Aorta (tissue), 5 donors: ENCODE measurements at places on chromosomes 7 and 10. TPM values are rescaled to one million over a fixed set of nuclear protein-coding genes. Genes with fewer than 3 reads are reported as not detected.
A peak's percentile ranks its signal among the peaks of the same experiment; 100 is the strongest.

The LIPF gene
- total RNA-seq, result not detected

The PAX2 gene
- not detected for total RNA-seq

The OR13A1 gene
- not detected for total RNA-seq

The ANKRD30A gene
- not detected for total RNA-seq

The SPDYE9 gene
- not detected for total RNA-seq

The UPK3BL2 gene
- 41.7 TPM for total RNA-seq

The CPA2 gene
- total RNA-seq, result 0.72 TPM

The TMEM184A gene
- not detected for total RNA-seq

The NKX6-2 gene
- not detected for total RNA-seq

The SYPL1 gene
- total RNA-seq, result 69.1 TPM

DNA sequence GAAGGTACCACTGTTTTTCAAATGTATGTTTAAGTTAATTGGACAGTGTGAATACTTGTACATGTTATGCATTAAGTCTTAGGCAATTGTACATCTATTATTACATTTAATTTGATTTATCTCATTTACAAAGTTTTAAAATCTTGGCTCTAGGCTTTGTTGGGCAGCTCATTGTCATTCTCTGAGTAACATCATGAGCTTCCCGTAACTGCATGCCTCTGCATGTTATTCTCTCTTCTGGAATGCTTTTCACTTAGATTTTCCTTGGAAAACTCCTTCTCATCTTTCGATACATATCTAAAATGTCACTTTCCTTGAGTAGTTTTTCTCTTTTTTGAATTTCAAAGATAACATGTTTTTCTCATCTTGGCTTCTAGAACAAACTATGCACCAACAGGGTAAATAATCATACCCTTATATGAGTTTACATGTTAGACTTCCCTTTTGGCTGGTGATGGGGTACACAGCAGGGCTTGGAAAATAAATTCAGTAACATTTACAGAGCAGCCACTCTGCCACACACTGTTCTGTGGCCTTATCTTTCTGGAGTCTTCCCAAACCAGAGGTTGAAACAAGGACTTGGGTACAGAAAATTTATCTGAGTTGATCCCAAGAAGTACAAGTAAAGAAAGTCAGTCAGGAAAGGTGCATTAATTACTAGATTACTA lies 42.2 kb upstream of the A1CF start:
- no peak overlapping the region for H3K4me3 ChIP-seq
- no peak overlapping the region for H3K27ac ChIP-seq
- H3K27me3 ChIP-seq, result no peaks in the 10 kb centered on the region
- DNase-seq, result no peak
- no peaks in the 10 kb centered on the region for H3K36me3 ChIP-seq
- H3K4me1 ChIP-seq, result no peaks in the 10 kb centered on the region

GRCh38 chr10:27147701-27148100 lies 6.5 kb downstream of the YME1L1 start:
- H3K27ac ChIP-seq, result no peak overlapping the region
- H3K27me3 ChIP-seq, result no peaks in the 10 kb centered on the region
- H3K4me1 ChIP-seq, result no peaks in the 10 kb centered on the region
- no peak for DNase-seq

- H3K27ac ChIP-seq, result no peak overlapping the region
- H3K4me3 ChIP-seq, result no peak overlapping the region
- no peaks in the 10 kb centered on the region for H3K36me3 ChIP-seq
- peaks cover 24% of the 10 kb centered on the region for H3K4me1 ChIP-seq
- H3K27me3 ChIP-seq, result no peaks in the 10 kb centered on the region
Measured at GRCh38 chr7:78169992-78170391, 371.4 kb downstream of the PHTF2 start.

GRCh38 chr7:17134786-17135185 lies 163.7 kb upstream of the AHR start:
- H3K36me3 ChIP-seq, result no peaks in the 10 kb centered on the region
- peaks cover 2% of the 10 kb centered on the region for H3K4me1 ChIP-seq
- DNase-seq, result no peak
- no peak overlapping the region for H3K27ac ChIP-seq
- H3K27me3 ChIP-seq, result no peaks in the 10 kb centered on the region
- no peak overlapping the region for H3K4me3 ChIP-seq

- no peaks in the 10 kb centered on the region for H3K4me1 ChIP-seq
- no peak for DNase-seq
Measured at GRCh38 chr7:90455163-90456030, 14.0 kb upstream of the PTTG1IP2 start.

DNA sequence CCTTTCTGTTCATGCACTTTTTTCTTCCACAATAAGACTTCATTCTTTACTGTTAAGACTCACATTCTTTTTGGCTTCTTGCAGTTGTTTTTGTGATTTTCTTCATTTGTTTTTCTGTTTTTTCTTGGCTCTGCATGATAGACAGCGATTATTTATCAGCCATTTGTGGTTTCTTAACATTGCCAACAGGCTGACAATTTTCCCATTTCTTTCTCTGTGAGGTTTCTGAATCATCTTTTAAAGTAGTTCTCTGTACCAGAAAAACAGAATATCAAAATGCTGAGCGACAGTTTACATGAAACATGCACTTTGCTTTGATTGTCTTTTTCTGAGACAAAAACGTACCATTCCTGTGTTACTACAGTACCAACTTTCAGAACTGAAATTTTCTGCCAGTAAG lies 334.2 kb upstream of the MAGI2 start:
- H3K4me3 ChIP-seq, result no peak overlapping the region
- no peak for DNase-seq
- H3K36me3 ChIP-seq, result no peaks in the 10 kb centered on the region
- H3K27me3 ChIP-seq, result no peaks in the 10 kb centered on the region

- H3K4me3 ChIP-seq, result no peak overlapping the region
- no peaks in the 10 kb centered on the region for H3K4me1 ChIP-seq
- DNase-seq, result no peak
Measured at GRCh38 chr10:14822879-14823755, 14.7 kb downstream of the CDNF start.

DNA sequence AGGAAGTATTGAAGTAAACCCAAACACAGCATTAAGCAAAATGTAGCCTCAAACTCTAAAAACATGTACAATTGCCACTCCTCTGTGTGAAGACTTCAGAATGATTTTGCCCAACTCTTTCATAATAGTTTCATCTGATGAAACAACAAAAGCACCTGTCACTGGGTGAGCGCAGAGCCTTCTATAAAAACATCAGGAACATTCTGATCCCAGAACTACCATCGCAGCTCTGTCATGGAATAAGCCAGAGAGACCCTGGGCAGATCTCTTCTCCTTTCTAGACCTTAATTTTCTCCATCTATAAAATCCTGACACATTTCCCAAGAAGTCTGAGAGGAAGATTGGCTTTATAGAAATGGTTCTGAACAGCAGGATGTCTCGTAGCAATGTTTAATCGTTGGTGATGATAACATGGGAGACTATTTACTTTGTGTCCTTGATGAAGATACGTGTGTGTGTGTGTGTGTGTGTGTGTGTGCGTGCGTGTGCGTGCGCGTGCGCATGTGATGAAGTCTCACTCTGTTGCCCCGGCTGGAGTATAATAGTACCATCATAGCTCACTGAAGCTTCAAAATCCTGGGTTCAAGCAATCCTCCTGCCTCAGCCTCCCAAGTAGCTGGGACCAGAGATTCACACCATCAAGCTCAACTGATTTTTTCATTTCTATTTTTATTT lies 198.0 kb downstream of the KIAA1217 start:
- DNase-seq, result no peak
- no peaks in the 10 kb centered on the region for H3K4me1 ChIP-seq
- no peak overlapping the region for H3K4me3 ChIP-seq
- H3K36me3 ChIP-seq, result no peaks in the 10 kb centered on the region

DNA sequence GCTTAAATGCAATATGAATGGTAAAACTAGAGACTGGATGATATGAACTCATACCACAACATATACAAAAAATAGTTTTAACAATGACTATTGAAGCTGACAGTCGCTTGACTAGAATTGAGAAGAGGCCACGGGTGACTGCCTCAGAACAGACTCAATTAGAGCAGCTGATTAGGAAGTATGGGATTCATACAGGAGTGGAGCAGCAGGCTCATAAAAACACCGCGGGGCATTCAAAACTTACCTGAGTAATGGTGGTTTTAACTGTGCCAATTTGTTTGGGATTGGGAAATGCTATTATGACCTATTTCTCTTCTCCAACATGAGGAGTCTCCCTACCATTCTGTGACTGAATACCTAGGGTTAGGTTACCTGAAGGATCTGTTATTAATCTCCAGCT lies 2.1 kb downstream of the CADPS2 start:
- H3K36me3 ChIP-seq, result no peaks in the 10 kb centered on the region
- no peaks in the 10 kb centered on the region for H3K27me3 ChIP-seq
- H3K27ac ChIP-seq, result no peak overlapping the region

- no peak overlapping the region for H3K27ac ChIP-seq
- H3K4me1 ChIP-seq, result no peaks in the 10 kb centered on the region
- DNase-seq, result no peak
Measured at GRCh38 chr7:122132341-122132740, 11.7 kb downstream of the AASS start.

DNA sequence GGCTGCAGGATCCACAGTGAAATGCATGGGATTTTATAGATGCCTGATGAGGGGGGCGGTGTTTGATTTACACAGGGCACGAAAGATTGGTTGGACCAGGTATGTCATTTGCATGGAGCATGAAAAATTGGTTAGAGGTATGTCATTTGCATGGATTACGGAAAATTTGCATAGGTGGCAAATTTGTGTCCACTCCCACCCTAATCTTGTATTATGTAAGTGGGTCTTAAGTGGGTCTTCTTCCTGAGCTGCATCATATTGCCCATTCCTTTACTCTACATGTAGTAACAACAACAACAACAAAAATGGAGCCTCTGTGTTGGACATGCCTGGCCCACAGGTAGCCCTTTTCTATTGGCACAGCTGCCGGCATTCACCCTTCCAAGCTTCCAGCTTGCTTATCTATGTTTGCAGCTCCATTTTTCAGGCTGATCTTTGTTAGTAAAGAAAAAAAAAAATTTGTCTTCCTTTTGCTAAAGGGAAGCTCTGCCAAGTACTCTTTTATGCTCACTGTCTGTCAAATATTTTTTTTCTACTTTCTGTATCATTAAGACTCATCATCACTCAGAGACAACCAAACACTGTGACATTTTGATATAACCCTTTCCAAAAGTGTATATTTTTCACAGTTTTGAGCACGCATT lies 10.3 kb upstream of the ZNF273 start:
- no peak for DNase-seq
- peaks cover 2% of the 10 kb centered on the region for H3K4me1 ChIP-seq
- no peaks in the 10 kb centered on the region for H3K36me3 ChIP-seq
- no peak overlapping the region for H3K4me3 ChIP-seq

GRCh38 chr10:103814105-103814504 lies 41.3 kb downstream of the SH3PXD2A start:
- peaks cover 3% of the 10 kb centered on the region for H3K4me1 ChIP-seq
- no peak overlapping the region for H3K4me3 ChIP-seq
- peak overlapping the region; percentile 91 for H3K27ac ChIP-seq
- H3K27me3 ChIP-seq, result no peaks in the 10 kb centered on the region

GRCh38 chr7:159126311-159127260 lies 18.1 kb downstream of the VIPR2 start:
- H3K27ac ChIP-seq, result no peak overlapping the region
- H3K4me3 ChIP-seq, result no peak overlapping the region
- DNase-seq, result no peak
- H3K36me3 ChIP-seq, result no peaks in the 10 kb centered on the region
- H3K4me1 ChIP-seq, result no peaks in the 10 kb centered on the region

DNA sequence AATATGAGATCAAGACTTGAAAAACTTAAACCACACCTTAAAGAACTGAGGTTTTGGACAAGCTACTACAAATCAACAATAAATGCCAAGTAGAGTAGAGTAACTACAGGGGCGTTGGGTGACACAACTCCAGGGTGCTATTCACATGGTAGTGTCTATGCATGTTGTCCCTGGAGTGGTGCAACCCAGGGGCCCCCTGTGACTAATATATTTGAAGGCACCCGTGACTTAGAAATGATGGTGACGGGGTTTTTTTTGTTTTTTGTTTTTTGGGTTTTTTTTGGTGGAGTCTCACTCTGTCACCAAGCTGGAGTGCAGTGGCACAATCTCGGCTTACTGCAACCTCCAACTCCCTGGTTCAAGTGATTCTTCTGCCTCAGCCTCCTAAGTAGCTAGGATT lies 106.9 kb downstream of the FAM107B start:
- no peak for DNase-seq
- H3K27ac ChIP-seq, result no peak overlapping the region
- no peak overlapping the region for H3K4me3 ChIP-seq
- peaks cover 6% of the 10 kb centered on the region for H3K4me1 ChIP-seq
- H3K27me3 ChIP-seq, result no peaks in the 10 kb centered on the region
- H3K36me3 ChIP-seq, result no peaks in the 10 kb centered on the region

- DNase-seq, result no peak
- H3K27ac ChIP-seq, result no peak overlapping the region
- H3K27me3 ChIP-seq, result no peaks in the 10 kb centered on the region
Measured at GRCh38 chr10:348456-348855, 213.2 kb downstream of the ZMYND11 start.

DNA sequence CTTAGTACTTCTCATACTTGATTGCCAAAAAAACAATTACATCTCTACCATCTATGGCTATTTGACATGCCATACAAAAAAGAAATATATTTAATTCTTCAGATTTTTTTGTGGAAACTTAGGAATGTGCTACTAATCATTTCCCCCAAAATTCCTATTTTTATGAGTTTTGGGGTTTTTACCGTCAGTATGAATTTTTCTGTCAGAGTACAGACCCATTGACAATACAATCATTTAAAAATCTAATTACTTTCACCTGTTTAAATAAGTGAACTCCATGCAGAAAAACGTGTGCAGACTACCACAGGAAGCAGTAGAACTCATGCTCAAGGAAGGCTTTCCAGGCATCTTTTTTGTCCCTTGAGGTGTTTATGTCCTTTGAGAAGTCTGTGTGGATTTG lies 48.8 kb upstream of the FOXP2 start:
- H3K27me3 ChIP-seq, result no peaks in the 10 kb centered on the region
- no peak overlapping the region for H3K27ac ChIP-seq
- H3K4me3 ChIP-seq, result no peak overlapping the region
- no peaks in the 10 kb centered on the region for H3K4me1 ChIP-seq
- no peaks in the 10 kb centered on the region for H3K36me3 ChIP-seq
- DNase-seq, result no peak

DNA sequence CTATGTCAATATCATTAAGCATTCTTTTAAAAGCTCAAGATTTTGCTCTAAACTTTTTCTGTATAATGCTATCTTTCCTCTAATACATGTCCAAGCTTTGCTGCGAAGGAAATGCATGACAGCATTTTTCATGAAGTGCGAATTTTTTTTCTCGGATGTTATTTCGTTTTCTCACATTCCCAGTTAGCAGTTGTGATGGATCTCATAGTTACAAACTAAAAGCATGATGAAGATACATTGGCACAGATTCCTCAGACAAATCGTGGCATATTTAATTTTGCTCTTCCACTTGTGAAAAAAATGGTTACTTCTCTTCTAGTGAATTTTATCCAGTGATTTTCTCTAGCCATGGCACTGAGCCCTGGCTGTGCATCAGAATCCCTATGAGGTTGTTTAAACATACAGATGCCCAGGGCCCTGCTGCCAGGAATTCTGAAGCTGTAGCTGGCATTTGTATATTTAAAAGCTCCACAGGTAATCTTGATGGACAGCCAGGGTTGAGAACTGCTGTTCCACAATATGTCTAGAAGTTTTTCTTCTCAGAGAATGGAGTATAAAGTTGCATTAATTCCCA lies 299.8 kb upstream of the NEBL start:
- H3K36me3 ChIP-seq, result no peaks in the 10 kb centered on the region
- H3K4me1 ChIP-seq, result no peaks in the 10 kb centered on the region
- DNase-seq, result no peak
- no peak overlapping the region for H3K27ac ChIP-seq
